ENCODE measurements at places on chromosomes 3 and 15.

DNA sequence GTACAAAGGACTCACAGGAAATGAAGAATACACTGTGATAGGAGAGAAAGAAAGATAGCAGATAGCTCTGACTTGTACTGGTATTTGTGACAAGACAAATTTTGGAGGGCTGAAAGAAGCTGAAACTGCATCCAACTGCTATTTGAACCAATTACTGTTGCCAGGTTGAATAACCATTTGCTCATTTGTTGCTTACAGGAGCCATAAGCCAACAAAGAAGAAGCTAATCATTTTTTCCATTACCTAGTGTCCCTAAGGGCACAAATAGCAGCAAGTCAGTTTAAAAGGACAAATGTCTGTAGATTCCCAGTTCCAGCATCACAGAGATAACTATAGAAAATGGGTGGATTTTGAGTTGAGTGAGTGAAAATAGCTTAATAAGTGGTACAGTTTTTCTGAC, 376.9 kb upstream of the ARPP21 start:
- no peak for DNase-seq

DNA sequence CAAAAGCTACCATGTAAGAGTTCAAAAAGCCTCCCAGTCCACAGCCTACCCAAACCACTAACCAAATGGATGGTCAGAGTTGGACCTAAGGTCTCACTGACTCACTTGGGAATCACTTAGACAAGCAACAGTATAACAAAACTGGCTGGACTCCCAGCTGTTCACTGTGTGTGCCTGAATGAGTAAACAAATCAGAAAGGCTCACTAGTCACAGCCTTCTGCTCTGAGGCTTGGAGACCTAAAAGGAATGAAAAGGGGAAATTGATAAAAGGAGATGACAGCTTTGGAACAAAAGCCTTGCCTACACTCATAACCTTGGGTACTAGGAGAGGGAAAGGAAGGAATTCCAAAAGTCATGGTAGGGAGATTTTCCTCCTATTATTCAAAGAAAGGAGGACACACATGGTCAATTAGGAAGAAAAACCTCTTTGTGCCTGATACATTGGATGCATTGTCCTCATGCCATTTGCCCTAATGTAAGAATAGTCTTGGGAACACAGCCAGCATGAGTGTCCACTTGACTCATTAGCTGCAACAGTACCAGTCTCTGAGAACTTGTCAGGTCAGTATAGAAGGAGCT, 92.3 kb downstream of the FRMD5 start:
- peak; percentile 99 for DNase-seq

DNA sequence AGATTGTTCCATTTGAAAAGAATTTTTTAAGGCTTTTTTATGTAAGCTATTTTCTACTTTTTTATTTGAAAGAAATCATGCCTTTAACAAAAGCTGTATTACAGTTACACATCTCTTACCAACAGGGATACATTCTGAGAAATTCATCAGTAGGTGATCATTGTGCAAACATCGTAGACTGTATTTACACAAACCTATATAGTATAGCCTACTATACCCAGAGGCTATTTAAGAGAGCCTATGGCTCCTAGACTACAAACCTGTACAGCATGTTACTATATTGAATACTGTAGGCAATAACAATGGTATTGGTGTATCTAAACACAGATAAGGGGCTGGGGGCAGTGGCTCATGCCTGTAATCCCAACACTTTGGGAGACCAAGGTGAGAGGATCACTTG, 43.1 kb downstream of the PEAK1 start:
- no peak for DNase-seq

DNA sequence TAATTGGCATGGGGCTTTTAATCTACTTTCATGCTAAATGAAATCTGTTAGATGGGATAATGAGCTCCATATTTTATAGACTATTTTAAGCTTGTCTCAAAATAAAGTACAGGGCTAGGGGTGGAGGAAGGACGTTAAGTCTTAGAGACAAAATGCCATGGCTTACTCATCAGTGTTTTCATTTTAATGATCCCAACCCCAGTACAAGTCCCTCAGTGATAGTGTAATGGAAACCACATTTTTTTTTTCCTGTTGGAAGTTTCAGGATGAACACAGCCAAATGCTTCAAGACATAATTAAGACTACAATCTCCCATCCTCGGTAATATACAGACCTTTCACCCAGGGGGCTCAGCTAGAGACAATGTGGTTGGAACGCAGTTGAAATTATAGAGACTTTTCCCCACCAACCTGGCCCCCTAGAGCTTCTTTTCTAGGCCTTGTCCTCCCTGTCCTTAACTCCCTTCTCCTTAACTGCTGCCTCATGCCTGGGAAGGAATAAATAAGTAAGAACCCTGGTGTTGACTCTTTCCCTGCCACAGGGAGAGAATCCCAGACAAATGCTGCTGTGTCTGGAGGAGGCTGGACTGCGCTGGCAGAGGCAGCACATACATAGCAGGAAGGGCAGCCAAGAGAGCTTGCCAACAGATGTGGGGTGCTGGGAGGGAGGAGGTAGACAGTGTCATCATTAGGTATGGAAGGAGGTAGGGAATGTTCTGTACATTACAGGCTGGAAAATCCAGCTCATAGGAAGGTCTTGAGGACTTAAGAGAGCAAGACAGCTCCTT, 115.4 kb upstream of the ROPN1 start:
- DNase-seq: no peak

GRCh38 chr3:100641471-100642032, 32.2 kb downstream of the ADGRG7 start:
- peak; percentile 42 for DNase-seq

DNA sequence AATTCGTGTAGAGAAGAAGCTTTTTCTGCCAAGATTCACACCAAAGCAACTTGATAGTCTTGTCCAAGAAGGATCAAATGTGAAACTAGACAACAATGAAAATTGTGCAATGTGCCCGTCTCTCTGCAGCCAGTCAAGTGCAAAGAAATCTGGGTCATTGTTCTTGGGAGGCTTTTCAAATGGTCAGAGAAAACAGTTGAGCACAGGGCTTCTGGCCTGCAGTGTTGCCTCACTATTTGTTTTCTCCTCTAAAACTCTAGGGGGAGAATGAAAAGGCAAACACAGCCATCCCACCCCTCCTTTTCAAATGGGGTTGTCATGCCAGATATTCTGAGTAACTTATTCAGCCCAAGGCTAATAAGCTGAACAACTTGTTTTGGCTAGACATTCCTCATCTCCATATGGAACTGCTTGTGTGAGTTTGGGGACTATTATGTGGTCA, 417.6 kb upstream of the CDIN1 start:
- DNase-seq: peak; percentile 57
